Testis (tissue), 5 donors: ENCODE measurements at places on chromosomes 5 and 9.

GRCh38 chr9:131951905-131952304 lies 127.8 kb downstream of the MED27 start:
- H3K36me3 ChIP-seq = no peaks in the 10 kb centered on the region
- DNase-seq = no peak
- no peak overlapping the region for H3K4me3 ChIP-seq
- H3K27ac ChIP-seq = no peak overlapping the region
- no peaks in the 10 kb centered on the region for H3K27me3 ChIP-seq

DNA sequence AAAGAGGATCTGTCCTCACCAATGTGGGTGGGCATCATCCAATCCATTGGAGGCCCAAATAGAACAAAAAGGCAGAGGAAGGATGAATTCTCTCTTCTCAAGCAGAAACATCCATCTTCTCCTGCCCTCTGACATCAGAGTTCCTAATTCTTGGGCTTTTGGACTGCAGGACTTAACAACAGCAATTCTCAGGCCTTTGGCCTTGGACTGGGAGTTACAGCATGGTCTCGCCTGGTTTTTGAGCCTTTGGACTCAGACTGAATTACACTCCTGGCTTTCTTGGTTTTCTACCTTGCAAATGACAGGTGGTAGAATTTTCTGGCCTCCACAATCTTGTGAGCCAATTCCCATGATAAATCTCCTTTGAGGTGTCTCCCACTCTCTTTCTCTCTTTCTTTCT lies 60.5 kb upstream of the CD180 start:
- no peak overlapping the region for H3K4me3 ChIP-seq
- H3K27me3 ChIP-seq = no peaks in the 10 kb centered on the region
- H3K4me1 ChIP-seq = no peaks in the 10 kb centered on the region
- H3K36me3 ChIP-seq = no peaks in the 10 kb centered on the region
- no peak for DNase-seq

DNA sequence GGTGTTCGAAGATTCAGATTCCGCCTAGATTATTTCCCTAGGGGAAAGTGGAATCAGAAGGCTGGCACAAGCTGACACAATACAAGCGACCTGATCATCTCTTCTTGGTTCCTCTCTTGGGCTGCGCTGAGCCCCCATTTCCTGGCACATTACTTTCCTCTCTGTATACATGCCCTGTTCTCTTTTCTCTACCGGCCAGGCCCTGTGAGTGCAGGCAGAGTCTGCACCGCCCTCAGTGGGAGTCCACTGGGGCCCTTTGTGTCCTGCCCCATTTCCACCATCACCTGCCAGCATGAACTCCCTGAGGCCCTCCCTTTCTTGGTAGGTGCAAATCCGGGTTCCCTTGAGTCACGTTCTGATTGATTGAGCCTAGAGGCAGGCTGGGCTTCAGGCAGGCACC lies 287.9 kb downstream of the MSX2 start:
- no peak overlapping the region for H3K4me3 ChIP-seq
- H3K36me3 ChIP-seq = no peaks in the 10 kb centered on the region
- DNase-seq = no peak
- H3K4me1 ChIP-seq = no peaks in the 10 kb centered on the region

DNA sequence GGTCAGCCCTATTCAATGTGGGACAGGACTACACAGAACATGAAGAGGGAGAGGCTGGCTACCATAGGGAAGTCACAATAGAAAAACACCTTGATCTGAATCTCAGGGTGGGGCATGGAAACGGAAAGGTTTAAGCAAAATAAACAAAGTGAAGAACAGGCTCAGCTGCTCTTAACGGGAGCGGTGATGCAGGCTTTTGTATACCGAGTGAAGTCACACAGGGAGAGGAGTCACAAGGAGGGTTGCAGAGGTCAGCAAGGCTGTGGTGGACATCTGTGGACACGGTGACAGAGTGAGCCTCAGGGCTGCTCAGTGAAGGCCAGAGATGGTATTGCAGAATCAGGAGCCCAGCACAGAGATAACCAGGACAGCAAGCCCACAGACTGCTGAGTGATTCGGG lies 30.6 kb upstream of the SEMA4D start:
- H3K4me3 ChIP-seq = no peak overlapping the region
- no peaks in the 10 kb centered on the region for H3K27me3 ChIP-seq
- no peak overlapping the region for H3K27ac ChIP-seq
- no peaks in the 10 kb centered on the region for H3K36me3 ChIP-seq
- DNase-seq = no peak
- H3K4me1 ChIP-seq = peaks cover 13% of the 10 kb centered on the region

DNA sequence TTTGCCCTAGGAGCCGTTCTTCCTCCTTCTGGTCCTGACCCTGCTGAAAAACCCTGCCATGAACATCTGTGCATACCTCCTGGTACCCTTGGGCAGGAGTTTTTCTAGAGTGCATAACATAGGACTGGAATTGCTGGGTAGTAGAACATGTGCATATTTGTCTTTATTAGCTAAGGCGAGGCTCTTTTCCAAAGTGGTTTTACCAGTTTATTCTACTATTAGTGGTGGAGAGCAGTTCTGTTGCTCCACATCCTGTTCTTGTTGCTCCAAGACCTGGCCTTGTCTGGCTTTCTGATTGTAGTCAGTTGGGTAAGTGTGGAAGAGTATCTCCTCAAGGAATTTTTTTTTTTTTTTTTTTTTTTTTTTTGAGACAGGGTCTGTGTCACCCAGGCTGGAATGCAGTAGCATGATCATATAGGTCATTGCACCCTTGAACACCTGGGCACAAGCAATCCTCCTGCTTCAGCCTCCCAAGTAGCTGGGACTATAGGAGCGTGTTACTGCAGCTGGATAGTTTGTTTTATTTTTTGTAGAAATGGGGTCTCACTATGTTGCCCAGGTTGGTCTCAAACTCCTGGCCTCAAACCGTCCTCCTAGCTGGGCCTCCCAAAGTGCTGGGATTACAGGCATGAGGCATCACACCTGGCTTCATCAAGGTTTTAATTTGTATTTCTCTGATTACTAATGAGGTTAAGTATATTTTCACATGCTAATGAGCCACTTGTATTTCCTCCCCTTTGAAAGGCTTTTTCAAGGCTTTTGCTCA lies 85.2 kb downstream of the SPRY4 start:
- H3K4me3 ChIP-seq = no peak overlapping the region
- no peaks in the 10 kb centered on the region for H3K4me1 ChIP-seq
- no peaks in the 10 kb centered on the region for H3K27me3 ChIP-seq
- no peak overlapping the region for H3K27ac ChIP-seq
